ENCODE measurements at places on chromosomes 12 and 14.

DNA sequence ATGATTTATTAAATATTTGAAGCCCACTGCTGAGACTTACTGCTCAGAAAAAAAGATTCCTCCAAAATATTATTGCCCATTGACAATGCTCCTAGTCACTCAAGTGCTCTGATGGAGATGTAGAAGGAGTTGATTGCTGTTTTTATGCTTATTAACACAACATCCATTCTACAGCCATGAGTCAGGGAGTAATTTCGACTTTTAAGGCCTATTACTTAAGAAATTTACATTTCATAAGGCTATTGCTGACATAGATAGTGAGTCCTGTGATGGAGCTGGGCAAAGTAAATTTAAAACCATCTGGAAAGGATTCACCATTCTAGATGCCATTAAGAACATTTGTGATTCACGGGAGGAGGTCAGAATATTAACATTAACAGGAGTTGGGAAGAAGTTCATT lies 5.2 kb downstream of the KCNJ8 start:
- DNase-seq = no peak

DNA sequence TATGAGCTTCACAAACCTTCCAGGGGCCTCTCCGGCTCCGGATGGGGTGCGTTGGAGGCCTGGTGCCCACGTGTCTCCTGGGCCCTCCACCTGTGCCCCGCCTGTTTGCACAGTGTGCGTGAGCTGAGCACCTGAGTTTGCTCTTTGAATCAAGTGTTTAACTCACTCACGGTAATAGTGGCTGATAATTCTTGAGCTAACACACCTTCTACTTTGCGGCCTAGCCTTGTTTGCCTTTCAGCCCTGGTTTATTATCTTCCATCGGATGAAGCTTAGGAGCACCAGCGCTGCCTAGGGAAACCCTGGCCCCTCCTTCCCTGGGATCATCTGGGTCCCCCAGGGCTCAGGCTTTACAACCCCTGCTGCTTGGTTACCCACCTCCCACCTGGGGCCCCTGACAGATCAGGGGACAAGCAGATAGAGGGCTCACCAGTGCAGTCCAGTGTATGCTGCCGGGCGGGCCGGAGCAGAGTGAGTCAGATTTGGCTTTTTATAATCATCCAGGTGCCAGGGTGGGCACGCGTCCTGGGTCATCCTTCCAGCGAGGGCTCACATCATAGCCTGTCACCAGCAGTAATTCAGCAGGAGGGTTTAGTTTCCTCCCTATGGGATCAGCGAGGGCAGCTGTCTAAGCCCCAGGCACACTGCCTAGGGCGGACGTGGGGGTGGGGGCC lies 62.8 kb upstream of the RFLNA start:
- no peak for DNase-seq

GRCh38 chr12:126424696-126425095 lies 1359.5 kb downstream of the AACS start:
- DNase-seq = no peak

DNA sequence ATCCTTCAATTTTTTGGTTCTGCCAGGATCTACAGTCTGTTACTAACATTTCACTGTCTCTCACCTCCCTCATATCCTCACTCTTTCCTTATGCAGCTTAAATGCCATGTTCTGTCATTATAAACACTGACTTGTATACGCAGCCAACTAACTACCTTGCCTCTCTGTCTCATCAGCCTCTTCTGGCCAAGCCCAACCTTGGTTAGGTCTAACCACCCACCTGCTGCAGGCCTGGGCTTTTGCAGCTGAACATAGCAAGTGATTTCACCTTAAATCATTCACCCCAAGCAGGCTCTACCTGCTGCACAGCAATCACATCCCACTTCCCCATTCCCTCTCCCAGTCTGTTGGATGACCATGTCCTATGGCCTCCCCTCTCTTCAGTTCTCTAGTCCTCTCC lies 91.5 kb downstream of the GTF2A1 start:
- DNase-seq = no peak

DNA sequence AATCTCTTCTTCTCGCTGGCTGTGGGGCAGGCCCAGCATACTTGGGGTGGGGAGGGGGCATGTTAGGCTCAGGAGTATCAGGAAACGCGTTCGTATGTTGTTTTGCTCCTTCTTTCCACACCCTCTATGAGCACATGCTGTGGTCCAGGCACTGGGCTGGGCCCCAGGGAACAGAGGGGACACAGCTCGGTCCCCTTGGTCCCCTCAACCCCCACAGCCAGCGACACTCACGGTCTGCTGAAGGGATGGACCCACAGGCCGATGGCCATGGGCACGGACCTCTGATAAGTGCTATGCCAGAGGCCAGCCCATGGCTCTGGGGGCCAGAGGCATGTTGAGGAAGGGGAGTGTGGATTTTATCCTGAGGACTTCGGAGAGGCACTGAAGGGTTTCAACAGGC lies 6.2 kb downstream of the IFI27 start:
- DNase-seq = no peak

- DNase-seq = no peak
These were observed 13.5 kb downstream of the TBPL2 start for GRCh38 chr14:55426891-55427290.

- no peak for DNase-seq
These were observed 12.2 kb downstream of the MMP14 start for GRCh38 chr14:22848351-22849164.
